Ovary (tissue), 10 donors: ENCODE measurements at places on chromosomes 3 and 15. TPM values are rescaled to one million over a fixed set of nuclear protein-coding genes. Genes with fewer than 3 reads are reported as not detected.

GRCh38 chr15:90603893-90604292, 74.2 kb downstream of the CRTC3 start:
- no peak for DNase-seq

DNA sequence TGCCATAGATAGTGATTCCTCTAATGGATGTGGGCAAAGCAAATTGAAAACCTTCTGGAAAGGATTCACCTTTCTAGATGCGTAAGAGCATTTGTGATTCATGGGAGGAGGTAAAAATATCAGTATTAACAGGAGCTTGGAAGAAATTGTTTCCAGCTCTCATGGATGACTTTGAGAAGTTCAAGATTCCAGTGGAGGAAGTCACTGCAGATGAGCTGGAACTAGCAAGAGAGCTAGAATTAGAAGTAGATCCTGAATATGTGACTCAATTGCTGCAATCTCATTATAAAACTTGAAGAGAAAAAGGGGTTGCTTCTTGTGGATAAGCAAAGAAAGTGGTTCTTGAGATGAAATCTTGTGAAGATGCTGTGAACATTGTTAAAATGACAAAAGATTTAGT, 88.0 kb upstream of the ACKR4 start:
- DNase-seq: no peak

DNA sequence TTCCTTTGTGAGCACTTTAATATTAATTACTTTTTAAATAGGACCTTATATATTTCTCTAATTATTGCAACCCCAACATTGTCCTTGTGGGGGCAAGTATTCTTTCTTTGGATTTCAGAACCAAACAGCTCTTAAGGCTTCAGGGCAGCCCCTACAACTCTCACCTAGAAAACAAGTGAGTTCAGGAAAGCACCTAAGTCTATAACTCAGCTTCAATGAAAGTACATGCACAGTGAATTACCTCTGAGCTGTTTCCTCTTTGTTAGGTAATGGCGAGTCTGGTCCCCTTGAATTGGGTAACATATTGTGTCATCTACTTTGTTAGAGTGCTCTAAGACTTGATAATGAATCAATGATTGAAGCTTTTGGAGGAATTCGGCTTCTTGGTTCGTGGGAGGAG, 545.7 kb downstream of the NLGN1 start:
- no peak for DNase-seq

DNA sequence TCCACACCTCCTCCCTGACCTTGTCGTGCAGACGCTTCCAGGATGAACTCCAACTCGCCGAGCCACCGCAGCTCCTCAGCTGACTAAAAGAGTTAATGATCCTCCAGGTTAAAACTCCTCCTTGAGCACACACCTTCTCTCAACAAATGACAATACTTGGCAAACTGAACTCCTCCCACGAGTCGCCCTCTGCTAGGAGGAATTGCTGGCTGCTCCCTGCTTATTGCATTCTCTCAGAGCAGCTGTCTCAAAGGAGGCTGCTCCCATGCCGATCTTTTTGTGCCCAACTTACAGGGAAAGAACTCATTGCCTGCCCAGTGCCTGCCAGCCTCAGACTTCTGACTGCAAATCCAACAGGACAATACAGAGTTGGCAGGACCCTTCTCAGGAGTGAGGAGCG, at the start of gene ATP13A4:
Gene ATP13A4 (minus strand): TSS at position 85 of the 400 bp plus-strand sequence. CDS start 96 bp downstream, outside the sequence.
- DNase-seq: no peak

Gene P3H2
- 19.4 TPM for total RNA-seq

Gene MYH15
- total RNA-seq: not detected

Gene TRH
- total RNA-seq: 1.3 TPM

Gene RARB
- total RNA-seq: 7.9 TPM

DNA sequence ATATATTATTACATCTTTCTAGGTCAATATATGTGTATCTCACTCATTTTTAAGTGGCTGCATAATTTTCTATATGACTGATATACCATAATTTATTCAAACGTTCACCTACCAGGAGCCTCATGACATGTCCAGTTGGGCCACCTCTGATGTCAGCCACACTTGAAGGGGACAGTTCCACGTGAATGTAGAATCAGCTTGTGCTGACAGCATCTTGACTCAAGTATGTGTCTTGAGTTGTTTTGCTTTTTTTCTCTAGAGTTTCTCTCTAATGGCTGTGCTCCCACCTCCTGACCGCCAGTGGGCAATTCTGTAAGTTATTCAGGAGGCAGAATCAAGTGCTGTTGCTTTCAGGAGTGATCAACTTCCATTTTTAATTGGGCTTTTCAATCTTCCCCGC, 237.9 kb downstream of the NFKBIZ start:
- no peak for DNase-seq

DNA sequence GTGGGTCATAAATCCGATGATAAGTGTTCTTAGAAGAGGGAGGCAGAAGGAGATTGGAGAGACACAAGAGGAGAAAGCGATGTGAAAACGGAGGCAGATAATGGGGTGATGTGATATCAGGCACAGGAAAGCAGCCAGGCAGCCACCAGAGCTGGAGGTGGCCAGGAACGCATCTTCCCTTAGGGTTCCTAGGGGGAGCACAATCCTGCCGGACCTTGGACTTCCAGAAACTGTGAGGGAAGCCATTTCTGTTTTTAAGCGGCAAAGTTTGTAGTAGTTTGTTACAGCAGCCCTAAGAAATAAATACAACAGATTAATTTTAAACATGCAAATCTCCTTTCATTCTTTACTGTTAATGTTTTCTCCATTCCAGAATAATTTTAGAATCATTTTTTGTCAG, 259.9 kb upstream of the TMC3 start:
- DNase-seq: no peak

- no peak for DNase-seq
Measured at GRCh38 chr3:106212665-106213222, 343.9 kb upstream of the CBLB start.

Gene ST3GAL6
- 3.7 TPM for total RNA-seq

DNA sequence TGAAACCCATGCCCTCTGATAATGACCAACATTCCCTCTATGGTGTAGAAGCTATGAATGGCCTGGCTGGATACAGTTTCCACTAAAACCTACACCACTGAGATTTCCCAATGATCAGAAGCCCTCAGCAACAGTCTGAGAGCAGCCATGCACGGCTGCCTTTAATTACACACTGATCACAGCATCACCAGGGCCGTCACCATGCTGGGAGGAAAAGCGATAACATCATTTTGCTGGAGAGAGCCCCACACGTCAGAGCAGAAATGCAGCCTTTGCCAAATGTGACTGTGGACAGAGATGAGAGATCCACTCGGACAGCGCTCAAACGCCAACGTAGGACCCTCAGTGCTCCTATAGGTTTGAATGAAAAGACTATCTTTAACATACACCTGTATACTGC, 135.0 kb downstream of the XXYLT1 start:
- DNase-seq: no peak

GRCh38 chr3:101898752-101899169, 49.4 kb downstream of the NFKBIZ start:
- no peak for DNase-seq

Gene FAN1
- 19.0 TPM for total RNA-seq

Gene POTEB
- total RNA-seq: not detected

Gene VEPH1
- total RNA-seq: 2.6 TPM

- no peak for DNase-seq
Measured at GRCh38 chr15:42465520-42466259, 25.3 kb downstream of the ZNF106 start.

DNA sequence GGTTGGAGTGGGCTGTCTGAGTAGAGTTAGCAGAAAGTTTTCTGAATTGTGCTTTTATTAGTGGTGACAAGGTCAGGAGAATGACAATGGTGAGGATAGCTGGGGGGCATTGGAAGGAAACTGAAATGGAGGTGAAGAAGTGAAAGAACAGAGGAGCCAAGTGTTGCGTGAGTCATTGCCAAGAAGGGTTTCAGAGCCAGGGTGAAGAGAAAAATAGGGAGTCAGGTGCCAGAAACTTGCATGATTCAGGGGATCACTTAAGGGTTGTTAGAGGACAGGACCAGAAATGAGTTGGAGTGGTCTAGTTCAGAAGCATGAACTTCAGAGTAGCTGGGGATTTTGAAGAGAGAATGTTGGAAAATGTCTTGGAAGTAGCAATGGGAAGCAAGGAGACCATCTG, 86.0 kb upstream of the GALNT15 start:
- DNase-seq: no peak

Gene FBXW12
- total RNA-seq: 0.46 TPM

Gene CCR5
- 1.8 TPM for total RNA-seq

- peak; percentile 32 for DNase-seq
Measured at GRCh38 chr15:74906067-74906449, 593 bp downstream of the FAM219B start.

Gene GOLGA6L7
- not detected for total RNA-seq

DNA sequence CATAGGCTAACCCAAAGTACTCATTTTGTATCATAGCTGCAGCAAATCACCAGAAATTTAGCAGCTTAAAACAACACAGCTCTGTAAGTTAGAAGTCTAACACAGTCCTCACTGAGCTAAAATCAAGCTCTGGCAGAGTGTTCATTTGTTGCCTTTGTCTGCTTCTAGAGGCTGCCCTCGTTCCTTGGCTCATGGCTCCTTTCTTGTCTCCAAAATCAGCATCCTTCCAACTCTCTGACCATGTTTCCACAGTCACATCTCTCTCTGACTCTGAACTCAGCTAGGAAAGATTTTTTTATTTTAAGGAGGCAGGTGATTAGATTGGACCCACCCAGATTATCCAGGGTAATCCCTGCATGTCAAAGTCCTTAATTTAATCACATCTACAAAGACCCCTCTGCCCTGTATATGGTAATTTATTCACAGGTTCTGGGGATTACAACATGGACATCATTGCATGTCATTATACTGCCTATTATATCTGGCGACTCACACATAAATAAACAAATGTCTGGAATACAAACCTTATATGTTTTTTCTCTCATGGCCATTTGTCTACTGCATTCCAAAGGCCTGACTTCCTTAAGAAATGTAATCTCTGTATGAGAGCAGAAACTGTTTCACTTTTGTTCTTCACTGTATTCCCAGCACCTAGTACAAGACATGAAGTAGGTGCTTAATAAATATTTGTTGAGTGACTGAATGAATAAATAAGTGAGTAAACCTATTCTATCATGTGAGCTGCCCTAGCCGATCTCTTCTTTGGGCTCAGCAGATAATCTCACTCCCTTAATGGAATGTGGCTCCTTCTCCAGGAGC, 15.1 kb upstream of the UACA start:
- no peak for DNase-seq

- no peak for DNase-seq
Measured at GRCh38 chr3:116423945-116424344, 21.3 kb downstream of the LSAMP start.

GRCh38 chr3:186255703-186256331, 106.2 kb downstream of the DGKG start:
- no peak for DNase-seq

Gene KBTBD12
- total RNA-seq: 0.20 TPM

- DNase-seq: no peak
Measured at GRCh38 chr3:149115114-149115513, 14.3 kb upstream of the HPS3 start.

- DNase-seq: no peak
Measured at GRCh38 chr3:112546216-112546759, 15.5 kb downstream of the ATG3 start.

- DNase-seq: no peak
Measured at GRCh38 chr15:48086576-48086975, 34.2 kb upstream of the SLC24A5 start.

GRCh38 chr3:169759256-169759655, 5.6 kb downstream of the TERC start:
- DNase-seq: no peak

Gene CELSR3
- 0.63 TPM for total RNA-seq

DNA sequence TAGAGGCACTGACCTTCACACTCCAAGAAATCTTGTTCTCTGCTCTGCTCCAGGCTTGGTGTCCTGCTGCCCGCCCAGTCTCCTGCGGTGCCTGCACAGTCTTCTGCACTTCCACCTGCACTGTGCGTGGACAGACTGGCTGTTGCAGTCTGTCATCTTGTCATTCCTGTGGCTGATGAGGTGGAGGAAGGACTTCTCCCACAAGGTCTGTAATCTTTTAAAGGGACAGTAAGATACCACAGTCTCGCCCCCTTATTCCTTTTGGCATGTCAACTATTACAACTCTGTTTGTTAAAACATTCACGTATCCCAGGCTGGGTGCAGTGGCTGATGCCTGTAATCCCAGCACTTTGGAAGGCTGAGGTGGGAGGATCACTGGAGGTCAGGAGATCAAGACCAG, 54.1 kb upstream of the IGF2BP2 start:
- no peak for DNase-seq

DNA sequence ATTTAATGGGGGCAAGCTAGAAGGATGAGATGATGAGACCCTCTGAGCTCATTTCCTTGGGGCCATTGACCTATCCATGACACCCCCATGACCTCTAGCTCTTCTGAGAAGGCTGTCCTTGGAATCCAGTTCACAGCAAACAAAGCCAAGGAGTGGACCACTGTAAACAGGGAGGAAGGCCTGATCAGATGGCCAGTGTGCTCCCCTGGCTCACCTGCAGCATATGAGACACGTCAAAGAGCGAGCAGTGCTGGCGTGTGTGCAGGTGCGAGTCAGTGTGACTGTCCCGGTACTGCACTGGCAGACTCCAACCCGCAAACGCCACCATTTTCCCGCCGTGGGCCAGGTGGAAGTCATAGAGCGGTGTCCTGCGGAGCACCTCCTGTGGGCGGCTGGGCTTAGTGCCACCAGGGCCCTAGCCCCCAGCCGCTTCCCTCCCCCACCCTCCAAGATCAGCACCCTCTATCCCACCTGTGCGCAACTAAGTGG, 339 bp downstream of the AMT start:
- no peak for DNase-seq

Gene MNS1
- total RNA-seq: 6.2 TPM

Gene SCN11A
- total RNA-seq: 0.34 TPM

Gene SPRED1
- 21.9 TPM for total RNA-seq

Gene CCDC9B
- total RNA-seq: 12.7 TPM

GRCh38 chr15:63155486-63155885, 1.8 kb downstream of the RPS27L start:
- no peak for DNase-seq

DNA sequence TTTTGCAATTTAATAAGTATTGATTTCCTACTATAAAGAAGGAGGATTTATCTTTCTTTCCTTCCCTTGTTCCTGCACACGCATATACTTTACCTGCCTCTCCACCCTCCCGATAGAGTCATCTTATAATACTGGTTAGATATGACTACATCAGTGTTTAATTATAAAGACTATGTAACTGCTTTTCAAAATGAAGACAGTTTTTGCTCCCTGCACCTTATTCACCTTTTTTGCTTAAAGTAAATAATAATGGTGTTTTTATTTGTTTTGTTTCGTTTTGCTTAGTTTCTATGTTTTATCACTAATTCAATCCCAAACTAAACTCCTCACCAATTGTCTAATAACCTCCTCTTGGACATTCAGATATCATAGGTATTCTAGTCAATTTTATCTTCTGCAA, 101.9 kb upstream of the RORA start:
- no peak for DNase-seq

DNA sequence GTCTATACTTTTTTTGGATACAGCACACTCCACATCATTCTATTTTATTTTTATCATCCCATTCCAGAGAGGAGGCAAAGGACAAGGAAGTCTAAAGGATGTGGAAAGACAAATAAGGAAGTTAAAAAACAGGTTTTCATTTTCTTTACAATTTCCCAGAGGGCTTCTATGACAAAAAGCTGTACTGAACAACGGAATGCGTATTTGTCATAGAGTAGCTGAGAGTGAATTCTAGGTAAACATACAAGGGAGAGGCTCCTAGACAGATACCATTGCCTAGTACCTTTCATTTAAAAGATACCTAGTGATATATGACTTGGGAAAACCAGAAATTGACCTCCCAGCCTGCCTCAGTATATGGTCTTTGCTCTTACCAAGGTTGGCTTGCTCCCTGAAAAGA, 341.7 kb downstream of the FHIT start:
- no peak for DNase-seq

- DNase-seq: no peak
Measured at GRCh38 chr15:62643572-62643971, 399.0 kb upstream of the TPM1 start.
